ENCODE measurements at places on chromosomes 11 and 22.

GRCh38 chr11:107716884-107717532 lies 5.2 kb upstream of the SLN start:
- DNase-seq = no peak

DNA sequence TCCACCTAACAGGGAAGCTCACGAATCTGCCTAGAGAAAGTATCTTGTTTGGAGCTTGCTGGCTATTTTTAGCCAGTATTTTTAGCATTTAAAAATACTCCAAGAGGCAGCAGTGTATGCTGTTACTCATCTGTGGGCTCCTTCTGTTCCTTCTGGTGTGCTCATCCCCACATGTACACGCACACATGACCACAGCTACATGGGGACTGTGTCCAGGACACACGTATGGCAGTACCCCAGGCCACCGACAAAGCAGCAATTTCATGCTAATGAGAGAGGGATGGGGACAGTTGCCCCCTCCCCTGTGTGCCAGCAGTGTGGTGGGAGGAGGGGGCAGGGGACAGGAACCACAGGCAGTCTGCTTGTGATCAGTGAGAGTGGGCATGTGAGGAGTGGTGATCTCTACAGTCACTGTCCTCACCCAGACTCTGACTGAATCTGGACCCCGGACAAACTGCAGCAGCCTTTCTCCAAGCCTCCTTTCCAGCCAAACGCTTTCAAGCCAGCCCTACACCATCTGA lies 16.4 kb downstream of the USP2 start:
- DNase-seq = no peak

DNA sequence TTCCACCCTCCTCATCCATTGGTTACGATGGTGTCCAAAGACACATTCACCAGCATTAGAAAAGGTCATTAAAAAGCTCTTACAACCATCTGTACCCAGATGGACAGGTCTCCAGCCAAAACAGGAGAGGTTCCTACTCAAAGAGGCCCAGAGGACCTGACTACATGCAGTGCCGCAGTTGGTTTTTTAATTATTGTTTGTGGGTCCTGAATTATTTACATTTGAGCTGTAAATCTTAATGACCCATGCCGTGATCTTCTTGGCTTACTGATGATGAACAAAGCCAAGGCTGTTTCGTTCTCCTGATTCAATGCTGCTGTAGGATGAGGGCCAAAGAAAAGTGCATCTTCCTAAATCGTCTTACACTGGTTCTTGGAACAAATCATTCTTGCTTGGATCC lies 83.7 kb downstream of the CADM1 start:
- DNase-seq = no peak

GRCh38 chr22:31342389-31343140 lies 3.6 kb downstream of the PATZ1 start:
- DNase-seq = peak; percentile 69

- peak; percentile 35 for DNase-seq
Observed at GRCh38 chr11:47271961-47272661, 2.2 kb downstream of the MADD start.

- no peak for DNase-seq
Observed at GRCh38 chr22:37525746-37526350, 6.6 kb upstream of the CARD10 start.

- DNase-seq = no peak
Observed at GRCh38 chr11:72242141-72242540, 1.8 kb downstream of the PHOX2A start.

DNA sequence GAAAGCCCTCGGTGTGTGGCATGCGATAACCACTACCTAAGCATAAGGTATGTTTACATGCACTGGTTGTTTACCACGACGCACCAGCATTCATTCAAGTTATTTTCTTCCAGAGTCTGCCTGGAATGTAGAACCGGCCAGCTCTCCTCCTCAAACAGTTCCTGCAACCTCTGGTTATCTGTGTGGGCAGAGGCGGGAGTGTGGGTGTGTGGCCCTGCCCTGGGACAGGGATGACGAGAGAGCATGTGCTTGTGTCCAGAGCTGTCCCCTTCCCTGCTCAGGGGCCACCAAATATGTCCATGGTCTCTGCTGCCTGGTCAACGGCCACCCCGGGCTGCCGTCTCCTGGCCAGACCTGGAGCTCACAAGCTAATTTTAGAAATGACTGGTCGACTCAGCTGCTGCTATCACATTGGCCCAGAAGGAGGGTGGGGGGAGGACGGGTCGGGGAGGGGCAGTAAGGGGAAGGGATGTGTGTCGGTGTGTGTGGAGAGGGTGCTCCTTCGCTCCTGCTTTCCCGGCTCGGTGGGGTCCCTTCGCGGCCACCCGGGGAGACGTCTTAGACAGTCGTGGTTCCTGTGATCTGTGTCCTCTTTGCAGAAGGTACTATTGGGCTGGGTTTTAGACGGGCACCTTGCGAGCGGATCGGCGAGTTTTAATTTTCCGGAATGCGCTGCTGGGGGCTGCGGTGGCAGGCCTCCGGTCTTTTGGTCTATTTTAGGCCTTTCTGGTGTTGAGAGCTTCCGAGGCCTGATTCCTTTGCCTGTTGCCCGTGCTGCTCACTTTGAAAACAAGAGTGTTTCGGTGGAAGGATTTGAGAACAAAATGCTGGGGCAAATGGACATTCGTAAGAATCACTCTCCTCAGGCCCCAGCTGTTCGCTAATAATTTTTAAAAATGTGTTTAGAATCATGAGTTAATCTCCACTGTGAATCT lies at the start of gene MYO18B:
TSS of gene MYO18B (plus strand) at position 497 of the 935 bp plus-strand sequence. CDS start 18,905 bp downstream, outside the sequence.
- no peak for DNase-seq

- peak; percentile 30 for DNase-seq
Observed at GRCh38 chr22:37196539-37197450, 8.7 kb upstream of the C1QTNF6 start.

- DNase-seq = peak; percentile 24
Observed at GRCh38 chr11:15471895-15472799, 357.4 kb downstream of the INSC start.

DNA sequence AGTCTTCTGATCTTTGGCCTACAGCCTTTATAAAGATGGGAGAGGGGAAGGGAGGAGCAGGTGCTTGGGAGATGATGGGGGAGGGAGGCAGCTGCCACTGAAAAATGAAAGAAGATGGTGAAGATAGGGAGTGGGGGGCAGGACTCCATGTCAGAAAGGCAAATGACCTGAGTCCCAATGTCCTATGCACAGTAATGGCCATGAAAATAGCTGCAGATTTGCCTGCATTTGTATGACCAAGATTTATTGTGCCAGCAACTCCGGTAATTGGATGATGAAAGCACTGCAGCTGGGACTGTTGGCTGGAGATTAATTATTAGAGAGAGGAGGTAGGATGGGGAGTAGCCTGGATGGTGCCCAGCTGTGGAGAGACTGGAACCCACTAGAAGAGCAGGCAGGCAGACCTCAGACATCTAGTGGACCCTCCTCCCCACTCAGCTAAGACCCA lies 36.1 kb downstream of the NEU3 start:
- peak; percentile 11 for DNase-seq

DNA sequence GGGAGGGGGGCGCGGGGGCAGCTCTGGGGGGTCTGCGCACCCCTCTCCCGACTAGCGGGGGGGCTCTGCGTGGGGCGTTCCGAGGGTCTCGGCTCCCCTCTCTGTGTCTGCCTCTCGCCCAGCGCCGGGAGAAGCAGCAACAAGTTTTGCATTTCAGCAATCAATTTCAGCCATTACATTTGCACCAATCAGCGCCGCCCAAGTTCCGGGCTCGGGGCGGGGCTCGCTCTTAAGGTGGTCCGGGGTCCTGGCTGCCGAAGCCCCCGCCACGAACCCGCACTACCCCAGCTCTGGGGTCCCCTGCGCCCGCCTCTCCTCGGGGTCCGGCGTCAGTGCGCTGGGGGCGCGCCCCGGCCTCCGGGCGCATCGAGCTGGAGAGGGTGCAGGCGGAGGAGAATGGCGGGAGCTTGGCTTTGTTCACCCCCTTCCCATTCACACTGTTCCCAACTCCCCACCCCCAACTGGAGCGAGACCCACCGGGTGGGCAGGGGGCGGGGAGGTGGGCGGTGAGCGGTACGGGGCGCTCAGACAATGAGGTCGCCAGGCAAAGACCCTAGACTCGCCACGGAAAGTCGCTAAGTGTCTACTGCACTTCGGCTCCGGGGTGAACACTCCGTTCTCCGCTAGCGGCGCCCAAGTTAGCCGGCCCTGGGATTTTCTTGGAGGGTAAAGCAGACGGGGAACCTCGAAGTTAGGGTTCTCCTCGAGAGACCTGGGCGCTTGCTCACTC lies at the start of gene MN1:
TSS of gene MN1 (minus strand) at position 141 of the 730 bp plus-strand sequence. CDS start 1,213 bp downstream, outside the sequence.
- peak; percentile 95 for DNase-seq

DNA sequence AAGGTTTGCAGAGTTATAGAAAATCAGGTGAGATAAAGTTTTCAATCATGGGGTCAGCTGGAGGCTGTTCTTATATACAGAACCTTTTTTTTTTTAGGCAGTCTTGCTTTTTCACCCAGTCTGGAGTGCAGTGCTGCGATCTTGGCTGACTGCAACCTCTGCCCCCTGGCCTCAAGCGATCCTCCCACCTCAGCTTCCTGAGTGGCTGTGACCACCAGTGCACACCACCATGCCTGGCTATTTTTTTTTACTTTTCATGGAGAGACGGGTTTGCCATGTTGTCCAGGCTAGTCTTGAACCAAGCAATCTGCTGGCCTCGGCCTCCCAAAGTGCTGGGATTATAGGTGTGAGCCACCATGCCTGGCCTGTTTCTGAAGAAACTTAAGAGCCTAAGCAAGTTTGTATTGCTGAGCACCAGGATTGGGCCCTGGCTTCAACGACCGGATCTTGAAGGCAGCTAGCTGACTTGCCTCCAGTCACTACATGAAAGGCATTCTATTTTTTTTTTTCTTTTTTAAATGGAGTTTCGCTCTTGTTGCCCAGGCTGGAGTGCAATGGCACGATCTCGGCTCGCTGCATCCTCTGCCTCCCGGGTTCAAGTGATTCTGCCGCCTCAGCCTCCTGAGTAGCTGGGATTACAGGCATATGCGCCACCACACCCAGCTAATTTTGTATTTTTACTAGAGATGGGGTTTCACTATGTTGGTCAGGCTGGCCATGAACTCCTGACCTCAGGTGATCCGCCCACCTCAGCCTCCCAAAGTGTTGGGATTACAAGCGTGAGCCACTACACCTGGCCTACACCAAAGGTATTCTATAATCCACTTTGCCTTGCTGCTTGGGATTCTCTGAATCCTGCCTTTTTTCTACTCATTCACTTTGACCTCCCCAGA lies 7.6 kb downstream of the XBP1 start:
- no peak for DNase-seq

GRCh38 chr22:20193761-20194494 lies 43.1 kb upstream of the CCDC188 start:
- no peak for DNase-seq

- peak; percentile 80 for DNase-seq
Observed at GRCh38 chr22:29080106-29080975, 7.5 kb downstream of the KREMEN1 start.

DNA sequence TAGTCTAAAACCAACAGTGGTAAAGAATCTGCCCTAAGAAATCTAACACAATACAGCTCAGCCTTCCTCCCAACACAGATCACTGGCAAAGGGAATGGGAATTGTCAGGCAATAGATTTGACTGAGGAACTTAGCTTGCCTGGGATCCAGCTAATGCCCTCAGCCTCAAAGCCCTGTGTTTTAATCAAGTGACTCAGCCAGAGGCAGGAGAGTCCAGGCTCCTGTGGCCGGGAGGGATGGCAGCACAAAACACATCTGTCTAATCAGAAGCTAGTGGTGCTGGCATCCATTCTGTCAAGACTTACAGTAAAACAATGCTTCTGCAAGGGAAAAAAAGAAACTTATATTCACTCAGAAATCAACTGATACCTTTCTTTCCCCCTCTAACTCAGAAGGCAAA lies 5.6 kb downstream of the SYTL2 start:
- DNase-seq = no peak

DNA sequence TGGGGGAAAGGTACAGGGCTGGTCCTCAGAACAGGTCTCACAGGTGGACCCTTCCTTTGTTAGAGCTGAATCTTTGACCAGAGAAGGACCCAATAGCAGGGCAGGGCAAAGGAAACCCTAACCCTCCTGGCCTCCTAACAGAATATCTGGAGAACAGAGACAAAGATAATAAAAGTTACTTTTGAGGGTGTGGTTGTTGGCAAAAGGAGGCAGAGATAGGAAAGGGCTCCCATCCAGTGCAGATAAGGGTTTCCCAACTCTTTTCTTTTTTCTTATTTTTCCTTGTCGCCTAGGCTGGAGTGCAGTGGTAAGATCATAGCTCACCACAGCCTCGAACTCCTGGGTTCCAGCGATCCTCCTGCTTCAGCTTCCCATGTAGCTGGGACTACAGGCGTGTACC lies 11.9 kb downstream of the PCSK7 start:
- DNase-seq = no peak

DNA sequence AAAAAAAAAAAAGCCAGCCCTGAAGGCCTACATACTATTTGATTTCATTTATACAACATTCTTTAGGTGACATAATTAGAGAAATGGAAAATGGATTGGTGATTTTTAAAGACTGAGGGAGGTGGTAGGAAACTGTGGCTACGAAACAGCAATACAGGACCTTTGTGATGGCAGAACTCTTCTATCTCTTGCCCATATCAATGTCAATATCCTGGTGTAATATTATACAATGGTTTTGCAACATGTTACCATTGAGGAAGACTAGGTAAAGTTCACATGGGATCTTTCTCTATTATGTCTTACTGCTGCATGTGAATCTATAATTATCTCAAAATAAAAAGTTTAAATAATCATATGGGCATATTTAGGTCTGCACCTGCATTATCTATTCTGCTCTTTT lies 371.2 kb downstream of the ETS1 start:
- no peak for DNase-seq

DNA sequence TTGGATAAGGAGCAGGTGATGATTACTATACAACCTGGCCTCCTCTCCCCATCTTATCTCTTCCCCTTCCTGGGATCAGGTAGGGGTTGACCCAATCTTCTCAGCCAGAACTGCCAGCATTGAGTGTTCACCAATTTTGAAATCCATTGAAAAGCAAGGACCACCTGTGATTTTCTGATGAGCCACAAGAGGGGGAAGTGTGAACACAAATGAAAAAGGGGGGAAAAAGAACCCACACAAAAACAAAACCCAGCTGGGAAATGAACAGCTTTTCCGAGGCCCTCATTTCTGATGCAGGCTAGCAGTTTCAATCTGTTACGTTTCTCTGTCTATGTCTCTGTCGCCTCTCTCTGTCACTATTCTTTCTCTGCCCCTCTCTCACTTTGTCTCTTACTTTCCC lies 161.9 kb downstream of the INSC start:
- peak; percentile 81 for DNase-seq

DNA sequence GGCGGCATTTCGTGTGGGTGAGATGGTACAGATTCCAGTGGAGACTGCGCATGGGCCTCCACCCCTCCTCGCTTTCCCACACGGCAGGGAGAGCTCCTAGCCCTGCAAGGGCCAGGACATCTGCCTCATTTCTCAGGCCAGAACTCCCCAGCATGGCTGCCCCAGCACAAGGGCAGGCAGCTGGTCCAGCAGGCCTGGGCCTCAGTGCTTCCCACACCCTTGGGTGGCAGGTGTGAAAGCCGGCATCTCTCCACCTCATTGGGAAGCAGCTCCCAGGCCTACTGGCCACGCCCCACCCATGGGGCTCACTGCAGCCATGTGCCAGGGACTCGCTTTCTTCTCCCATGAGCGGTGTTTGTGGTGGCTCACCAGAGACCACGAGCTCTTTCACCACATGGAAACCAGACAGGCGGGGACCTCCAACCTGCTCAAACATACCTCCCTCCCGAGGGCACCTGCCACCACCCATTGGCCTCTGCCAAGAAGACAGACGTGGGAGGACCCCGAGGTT lies 79.1 kb downstream of the NAT10 start:
- no peak for DNase-seq

GRCh38 chr11:22304337-22304961 lies 33.7 kb upstream of the SLC17A6 start:
- DNase-seq = peak; percentile 59
